Ovary (tissue), 10 donors: ENCODE measurements at places on chromosomes 3 and 15. TPM values are rescaled to one million over a fixed set of nuclear protein-coding genes. Genes with fewer than 3 reads are reported as not detected.
A peak's percentile ranks its signal among the peaks of the same experiment; 100 is the strongest.

DNA sequence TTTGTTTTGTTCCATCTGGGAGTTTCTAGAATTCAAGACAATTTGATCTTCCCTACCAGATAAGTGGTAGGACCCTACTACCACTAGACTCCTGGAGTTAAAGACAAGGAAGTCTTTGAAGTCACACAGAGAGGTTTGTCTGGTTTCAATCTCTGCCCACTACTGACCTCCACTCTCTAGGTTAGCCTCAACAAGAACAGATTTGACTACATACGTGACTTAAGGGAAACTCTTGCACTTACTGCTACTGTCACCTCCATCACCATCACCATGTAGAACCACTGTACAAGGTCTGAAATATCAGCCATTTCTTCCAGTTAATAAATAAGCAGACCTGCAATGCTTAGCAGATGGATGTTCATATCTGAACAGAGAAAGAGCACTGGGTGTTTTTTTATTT lies 148.3 kb upstream of the ARHGEF26 start:
- H3K27ac ChIP-seq = no peak overlapping the region
- H3K4me1 ChIP-seq = no peaks in the 10 kb centered on the region
- no peak for DNase-seq
- no peaks in the 10 kb centered on the region for H3K27me3 ChIP-seq
- no peaks in the 10 kb centered on the region for H3K36me3 ChIP-seq
- H3K4me3 ChIP-seq = no peak overlapping the region

Gene ISG20
- 11.5 TPM for polyA plus RNA-seq

GRCh38 chr3:145182196-145182911 lies 978.6 kb downstream of the PLOD2 start:
- no peak overlapping the region for H3K27ac ChIP-seq
- H3K36me3 ChIP-seq = no peaks in the 10 kb centered on the region
- no peak for DNase-seq
- H3K27me3 ChIP-seq = no peaks in the 10 kb centered on the region
- no peaks in the 10 kb centered on the region for H3K4me1 ChIP-seq

Gene TF
- 4.7 TPM for polyA plus RNA-seq

DNA sequence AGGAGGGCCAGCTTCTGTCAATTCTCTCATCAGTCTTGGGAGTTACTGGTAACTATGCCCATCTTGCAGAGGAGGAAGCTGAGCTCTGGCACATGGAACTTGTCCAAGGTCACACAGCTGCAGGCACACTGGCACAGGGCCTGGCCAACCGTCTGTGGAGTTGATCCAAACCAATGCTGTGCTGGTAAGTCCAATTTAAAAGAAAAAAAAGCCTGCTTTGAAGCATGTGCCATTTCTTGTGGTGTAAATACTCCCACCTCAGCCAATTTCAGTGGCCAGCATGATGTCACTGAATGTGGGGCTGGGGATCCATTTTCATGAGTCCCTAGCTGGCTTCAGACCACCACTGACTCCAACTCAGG lies 83.4 kb downstream of the CHSY1 start:
- no peak overlapping the region for H3K4me3 ChIP-seq
- H3K27ac ChIP-seq = peak overlapping the region; percentile 24
- no peak for DNase-seq
- no peaks in the 10 kb centered on the region for H3K36me3 ChIP-seq
- peaks cover 9% of the 10 kb centered on the region for H3K4me1 ChIP-seq

Gene DTWD1
- polyA plus RNA-seq = 40.1 TPM

Gene SERP1
- polyA plus RNA-seq = 87.1 TPM

GRCh38 chr3:11363715-11364114 lies 91.5 kb downstream of the ATG7 start:
- H3K4me1 ChIP-seq = peaks cover 3% of the 10 kb centered on the region
- no peaks in the 10 kb centered on the region for H3K36me3 ChIP-seq
- no peaks in the 10 kb centered on the region for H3K27me3 ChIP-seq
- H3K27ac ChIP-seq = no peak overlapping the region

Gene ISLR
- polyA plus RNA-seq = 150 TPM

DNA sequence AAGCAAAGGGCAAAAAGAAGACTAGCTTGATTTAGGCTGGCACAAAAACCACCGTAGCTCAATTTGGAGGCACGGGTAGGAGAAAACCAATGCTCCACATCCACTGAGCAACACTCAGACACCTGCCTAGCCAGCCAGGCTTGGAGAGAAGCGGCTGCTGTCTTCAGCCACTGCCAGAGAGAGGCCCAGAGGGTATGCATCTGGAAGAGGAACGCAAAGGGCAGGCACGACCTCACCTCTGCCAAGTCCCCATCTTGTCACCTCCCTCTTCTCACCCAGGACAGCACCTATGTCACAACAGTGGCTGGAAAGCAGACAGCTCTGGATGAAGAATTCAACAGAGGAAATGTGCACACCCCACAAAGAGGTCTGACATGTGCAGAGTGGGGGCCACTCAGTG lies 93.5 kb downstream of the ADAMTS17 start:
- no peaks in the 10 kb centered on the region for H3K27me3 ChIP-seq
- H3K36me3 ChIP-seq = no peaks in the 10 kb centered on the region
- H3K27ac ChIP-seq = no peak overlapping the region
- H3K4me3 ChIP-seq = no peak overlapping the region
